ENCODE measurements at places on chromosomes 1 and 21.

GRCh38 chr1:78549891-78550290 is 59.1 kb downstream of the PTGFR start:
- no peak for DNase-seq

DNA sequence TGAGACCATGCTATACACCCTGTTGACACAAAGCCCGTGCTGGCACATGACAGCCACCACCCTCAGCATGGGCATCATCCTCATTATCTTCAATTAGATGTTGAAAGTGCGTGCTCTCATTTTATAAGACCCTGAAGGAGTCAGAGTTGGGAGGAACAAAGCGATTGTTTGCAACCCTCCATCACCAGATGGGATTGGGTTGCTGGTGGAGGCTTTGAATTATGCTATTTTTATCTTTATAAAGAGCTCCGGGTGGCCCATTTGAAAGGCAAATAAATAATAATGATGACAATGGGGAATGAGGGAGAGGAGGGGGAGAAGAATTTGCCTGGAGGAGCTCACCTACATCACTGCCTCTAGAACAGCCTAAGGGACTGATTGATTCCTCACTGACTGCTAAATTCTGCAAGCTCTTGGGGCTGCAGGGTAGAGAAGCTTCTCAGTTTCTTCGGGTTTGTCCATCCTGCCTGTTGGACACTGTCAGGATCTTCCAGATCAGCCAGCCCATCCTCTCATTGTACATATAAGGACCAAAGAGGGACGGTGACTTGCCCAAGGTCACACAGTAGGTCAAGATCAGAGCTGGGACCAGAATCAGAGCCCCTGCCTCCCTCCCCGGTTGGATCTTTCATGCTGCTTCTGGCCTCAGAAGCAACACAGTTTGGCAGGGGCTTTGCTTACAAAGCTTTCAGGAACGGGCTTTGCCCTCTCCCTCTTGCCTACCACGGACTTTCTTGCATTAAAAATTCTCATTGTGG is 130.9 kb upstream of the ZBTB40 start:
- DNase-seq: no peak

- DNase-seq: no peak
Measured at GRCh38 chr1:182350839-182351238, 40.8 kb downstream of the GLUL start.

GRCh38 chr1:52955129-52955970 is 28.3 kb downstream of the SCP2 start:
- DNase-seq: no peak

GRCh38 chr1:211356723-211357407 is 30.2 kb downstream of the TRAF5 start:
- DNase-seq: no peak

DNA sequence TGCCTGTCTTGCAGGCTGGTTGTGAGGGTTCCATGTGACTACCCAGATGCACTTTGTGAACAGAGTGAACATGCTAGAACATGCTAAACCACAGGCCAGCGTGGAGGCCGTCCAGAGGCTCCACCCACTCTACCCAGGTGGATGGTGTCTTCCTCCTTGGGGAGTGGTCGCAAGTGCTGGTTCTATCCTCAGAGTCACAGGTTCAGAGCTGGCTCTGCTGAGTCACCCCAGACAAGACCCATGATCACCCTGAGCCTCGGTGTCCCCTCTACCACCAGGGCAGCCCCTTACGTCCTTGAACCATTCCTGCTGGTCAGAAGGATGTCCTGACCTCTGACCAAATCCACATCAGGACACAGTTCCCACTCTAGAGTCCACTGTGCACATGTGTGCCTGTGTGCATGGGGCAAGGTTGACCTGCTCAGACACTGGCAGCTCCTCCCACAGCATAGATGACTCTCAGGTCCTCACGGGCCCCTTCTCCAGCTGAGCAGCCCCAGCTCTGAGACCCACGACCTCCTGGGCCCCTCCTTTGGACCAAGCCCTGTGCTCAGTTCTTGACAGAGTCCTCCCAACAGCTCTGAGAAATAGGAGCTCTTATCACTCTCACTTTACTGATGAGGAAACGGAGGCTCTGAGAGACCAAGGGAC is 391.8 kb downstream of the MATN1 start:
- no peak for DNase-seq

DNA sequence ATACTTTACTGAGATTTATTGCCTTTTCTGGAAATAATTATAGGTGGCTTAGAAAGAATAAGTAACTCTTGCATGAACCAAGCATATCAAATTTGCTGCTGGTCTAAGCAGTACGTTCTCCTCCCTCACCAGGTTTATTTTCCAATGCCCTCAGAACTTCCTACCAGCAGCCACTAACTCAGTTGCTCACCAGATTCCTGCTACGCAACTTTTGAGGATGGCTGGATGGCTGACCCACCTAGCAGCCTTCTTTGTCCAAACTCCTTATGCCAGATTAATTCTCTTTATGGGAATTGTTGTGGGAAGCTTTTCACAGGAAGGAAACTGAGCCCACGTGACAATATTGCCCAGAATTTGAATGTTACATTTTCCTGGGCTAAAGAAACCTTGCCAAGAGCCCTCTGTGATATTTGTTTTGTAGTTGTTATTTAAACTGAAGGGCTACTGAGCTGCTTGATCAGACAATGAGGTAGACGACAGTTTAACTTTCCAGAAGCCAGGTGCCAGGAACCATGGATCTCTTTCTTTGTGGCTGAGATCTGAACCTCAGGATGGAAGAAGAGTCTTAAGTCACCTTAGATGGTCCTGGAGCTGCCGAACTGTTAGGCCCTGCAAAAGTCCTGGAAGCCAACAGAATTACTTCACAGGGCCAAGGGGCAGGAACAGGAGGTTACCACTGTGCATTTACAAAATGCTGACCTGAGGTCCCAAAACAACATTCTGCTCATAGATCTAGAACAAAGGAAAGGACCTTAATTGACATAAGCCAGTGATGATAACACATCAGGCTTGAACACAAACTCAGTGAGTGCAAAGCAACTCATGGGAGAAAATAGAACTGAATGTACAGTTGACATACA is 85.5 kb upstream of the ATP1A1 start:
- DNase-seq: no peak

DNA sequence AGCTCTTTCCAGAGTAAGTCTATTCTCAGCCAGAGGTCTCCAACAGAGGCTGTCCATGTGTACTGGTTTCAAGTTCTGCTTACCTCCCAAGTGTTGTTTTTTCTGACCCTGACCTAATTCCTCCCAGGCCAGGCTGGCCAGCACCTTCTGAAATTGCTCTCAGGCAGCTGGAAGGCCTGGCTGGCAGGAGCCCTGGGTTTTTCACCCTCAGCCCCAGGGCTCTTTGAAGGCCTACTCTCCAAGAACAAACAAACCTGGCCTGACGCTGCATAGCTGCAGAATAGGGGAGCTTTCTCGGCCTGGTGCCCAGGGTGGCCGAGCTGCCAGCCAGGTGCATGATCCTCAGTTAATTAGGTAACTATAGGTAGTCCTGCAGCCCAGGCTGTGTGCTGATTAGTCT is 147.5 kb downstream of the CACNA1E start:
- DNase-seq: no peak

DNA sequence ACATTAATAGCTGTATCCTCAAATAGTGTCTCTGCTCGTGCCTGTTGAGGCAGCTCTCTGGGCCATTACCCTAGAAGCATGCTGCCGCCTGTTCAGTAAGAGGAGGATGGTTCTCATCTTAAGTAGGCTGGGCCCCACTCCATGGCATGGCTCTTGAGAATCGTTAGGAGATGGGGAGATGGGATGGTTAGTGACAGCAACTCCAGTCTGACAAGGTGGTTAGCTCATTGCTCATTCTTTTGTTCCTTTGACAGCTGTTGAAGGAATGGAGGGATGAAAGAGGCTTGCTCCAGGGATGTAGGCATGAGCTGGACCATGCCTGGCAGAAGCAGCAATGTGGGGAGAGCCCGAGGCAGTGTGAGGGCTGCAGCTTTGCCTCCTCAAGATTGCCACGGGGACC is 68.2 kb downstream of the MAP10 start:
- DNase-seq: no peak

DNA sequence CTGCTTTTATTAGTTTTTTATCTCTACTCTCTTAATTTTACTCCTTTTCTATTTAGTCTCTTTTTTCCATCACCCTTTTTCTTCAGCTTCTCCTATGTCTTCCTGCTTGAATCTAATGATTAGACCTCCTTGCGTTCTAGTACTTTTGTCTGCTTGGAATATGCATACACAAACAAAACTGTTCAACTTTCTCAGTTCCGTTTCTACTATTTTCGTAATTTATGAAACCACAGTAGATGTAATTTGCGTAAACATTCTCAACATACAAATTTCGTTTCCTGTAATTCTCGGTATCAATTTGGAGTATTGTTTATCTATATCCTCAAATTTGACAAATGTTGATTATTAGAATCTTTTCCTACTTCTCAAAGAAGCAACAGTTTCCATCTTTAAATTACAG is 772.5 kb downstream of the USP25 start:
- DNase-seq: no peak

DNA sequence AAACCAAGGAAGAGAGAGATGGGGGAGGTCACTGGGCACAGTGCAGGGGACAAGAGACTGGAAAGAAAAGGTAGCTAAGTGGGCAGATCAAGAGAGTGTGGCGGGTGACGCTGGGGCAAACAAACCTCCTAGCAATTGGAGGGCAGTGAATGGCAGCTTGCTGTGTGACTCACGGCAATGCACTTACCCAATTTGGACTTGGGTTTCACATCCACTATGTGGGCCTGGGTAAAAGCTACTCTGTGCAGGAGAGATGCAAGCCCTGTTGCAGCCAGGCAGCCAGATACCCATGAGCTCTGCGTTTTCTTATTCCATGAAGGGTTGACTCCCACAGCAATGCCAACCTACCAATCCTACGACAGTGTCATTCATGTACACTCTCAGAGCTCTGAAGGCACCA is 9.5 kb downstream of the PLXNA2 start:
- DNase-seq: no peak

- DNase-seq: peak; percentile 77
Measured at GRCh38 chr1:175208773-175209492, 16.4 kb upstream of the KIAA0040 start.

- DNase-seq: no peak
Measured at GRCh38 chr1:161805399-161806197, 39.5 kb downstream of the ATF6 start.

- no peak for DNase-seq
Measured at GRCh38 chr21:24617819-24618218, 989.5 kb downstream of the MRPL39 start.

- DNase-seq: no peak
Measured at GRCh38 chr21:38807986-38808385, 2.3 kb downstream of the ETS2 start.

DNA sequence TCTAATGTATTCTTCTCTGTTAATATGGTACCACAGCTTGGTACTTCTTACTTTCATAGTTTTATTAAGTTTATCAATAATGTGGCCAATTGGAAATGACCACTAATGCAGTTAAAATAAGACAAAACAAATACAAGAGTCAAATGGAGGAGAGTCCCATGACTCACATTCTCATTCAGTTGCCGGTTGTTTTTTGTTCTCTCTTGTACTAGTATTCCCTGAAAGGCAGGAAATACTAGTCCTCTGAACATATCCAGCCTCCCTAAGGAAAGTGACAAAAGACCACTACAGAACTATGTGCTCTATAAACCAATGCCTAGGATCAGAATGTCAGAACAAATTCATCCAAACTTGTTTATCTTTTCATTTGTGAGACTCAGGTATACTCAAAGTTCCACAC is 165.2 kb upstream of the SAMSN1 start:
- DNase-seq: no peak

DNA sequence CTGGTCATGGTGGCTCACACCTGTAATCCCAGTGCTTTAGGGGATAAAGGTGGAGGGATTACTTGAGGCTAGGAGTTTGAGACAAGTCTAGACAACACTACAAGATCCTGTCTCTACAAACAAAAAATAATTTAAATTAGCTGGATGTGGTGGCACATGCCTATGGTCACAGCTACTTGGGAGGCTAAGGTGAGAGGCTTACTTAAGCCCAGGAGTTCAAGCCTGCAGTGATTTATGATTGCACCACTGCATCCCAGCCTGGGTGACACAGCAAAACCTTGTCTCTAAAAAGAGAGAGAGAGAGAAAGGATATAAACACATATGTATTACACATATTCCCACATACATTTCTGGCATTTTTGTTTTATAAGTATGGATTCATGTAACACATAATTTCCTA is 325.2 kb downstream of the DUSP10 start:
- DNase-seq: no peak

DNA sequence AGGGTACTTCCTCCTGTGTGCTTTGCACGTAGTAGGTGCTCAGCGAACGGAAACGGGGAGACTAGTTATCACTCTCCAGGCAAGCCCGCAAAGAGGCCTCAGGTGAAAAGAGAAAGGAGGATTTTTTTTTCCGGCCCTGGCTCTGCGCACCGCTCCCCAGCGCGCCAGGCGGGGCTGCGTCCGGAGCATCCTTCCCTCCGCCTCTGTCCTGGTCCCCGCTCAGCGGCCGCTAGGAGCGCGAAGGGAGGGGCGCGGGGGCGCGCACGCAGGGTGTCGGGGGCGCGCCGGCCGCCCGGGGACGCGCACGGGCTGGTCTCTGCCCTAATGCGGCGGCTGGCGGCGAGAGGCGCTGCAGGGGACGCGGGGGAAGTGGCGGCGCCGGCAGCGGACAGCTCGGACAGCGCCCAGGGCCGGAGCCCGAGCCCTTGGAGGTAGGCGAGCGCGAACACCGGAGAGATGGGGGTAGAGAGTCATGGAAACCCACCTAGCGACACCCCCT is 42.3 kb upstream of the NFASC start:
- DNase-seq: peak; percentile 72

GRCh38 chr1:67557696-67558448 is 127.1 kb upstream of the GADD45A start:
- DNase-seq: no peak

DNA sequence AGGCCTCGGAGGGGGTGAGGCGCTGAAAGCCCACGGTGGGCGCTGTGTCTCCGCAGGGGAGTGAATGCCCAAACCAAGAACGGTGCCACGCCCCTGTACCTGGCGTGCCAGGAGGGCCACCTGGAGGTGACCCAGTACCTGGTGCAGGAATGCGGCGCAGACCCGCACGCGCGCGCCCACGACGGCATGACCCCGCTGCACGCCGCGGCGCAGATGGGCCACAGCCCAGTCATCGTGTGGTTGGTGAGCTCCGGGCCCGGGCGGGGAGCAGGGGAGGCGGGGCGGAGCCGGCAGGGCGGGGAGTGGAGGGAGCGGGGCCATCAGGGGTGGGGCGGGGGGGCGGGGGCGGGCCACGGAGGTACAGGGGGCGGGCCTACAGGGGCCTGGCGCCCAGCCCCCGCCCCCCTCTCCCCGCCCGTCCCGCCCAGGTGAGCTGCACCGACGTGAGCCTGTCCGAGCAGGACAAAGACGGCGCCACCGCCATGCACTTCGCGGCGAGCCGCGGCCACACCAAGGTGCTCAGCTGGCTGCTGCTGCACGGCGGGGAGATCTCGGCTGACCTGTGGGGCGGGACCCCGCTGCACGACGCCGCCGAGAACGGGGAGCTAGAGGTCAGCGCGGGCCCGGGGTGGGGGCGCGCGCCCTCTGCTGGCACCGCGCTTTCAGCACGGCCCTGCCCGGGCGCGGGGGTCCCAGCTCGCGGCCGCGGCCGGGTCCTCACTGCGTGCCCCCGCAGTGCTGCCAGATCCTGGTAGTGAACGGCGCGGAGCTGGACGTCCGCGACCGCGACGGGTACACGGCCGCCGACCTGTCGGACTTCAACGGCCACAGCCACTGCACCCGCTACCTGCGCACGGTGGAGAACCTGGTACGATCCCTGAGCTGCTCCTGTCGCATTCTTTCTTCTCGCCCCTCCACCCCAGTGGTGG is 15.9 kb downstream of the ESPN start:
- DNase-seq: peak; percentile 92

All from activated effector memory CD4-positive, alpha-beta T cell treated with anti-CD3 and anti-CD28 coated beads, Interleukin-2, amount 50 U/mL, for 16 hours (primary cell).